ENCODE measurements at places on chromosomes 1 and 21.

DNA sequence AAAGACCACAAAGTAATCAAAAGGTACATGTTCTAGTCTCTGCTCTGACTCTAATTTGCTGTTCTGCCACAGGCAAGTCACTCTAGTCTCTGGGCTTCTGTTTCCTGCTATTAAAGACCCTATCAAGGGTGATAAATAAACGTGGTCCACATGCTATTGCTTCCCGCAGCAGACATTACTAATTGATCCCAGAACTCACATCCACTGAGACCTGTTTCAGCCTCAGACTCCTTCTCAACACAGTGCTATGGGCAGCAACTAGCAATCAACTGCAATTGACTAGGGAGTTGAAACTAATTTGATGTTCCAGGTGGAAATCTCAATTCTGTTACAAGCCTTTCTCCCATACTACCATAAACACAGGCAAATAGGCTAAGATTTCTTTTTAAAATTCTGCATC lies 150.5 kb downstream of the KAZN start:
- no peak for DNase-seq

- no peak for DNase-seq
These were observed 14.7 kb downstream of the COA7 start for GRCh38 chr1:52683367-52683940.

GRCh38 chr1:166114419-166114818 lies 52.4 kb downstream of the FAM78B start:
- no peak for DNase-seq

DNA sequence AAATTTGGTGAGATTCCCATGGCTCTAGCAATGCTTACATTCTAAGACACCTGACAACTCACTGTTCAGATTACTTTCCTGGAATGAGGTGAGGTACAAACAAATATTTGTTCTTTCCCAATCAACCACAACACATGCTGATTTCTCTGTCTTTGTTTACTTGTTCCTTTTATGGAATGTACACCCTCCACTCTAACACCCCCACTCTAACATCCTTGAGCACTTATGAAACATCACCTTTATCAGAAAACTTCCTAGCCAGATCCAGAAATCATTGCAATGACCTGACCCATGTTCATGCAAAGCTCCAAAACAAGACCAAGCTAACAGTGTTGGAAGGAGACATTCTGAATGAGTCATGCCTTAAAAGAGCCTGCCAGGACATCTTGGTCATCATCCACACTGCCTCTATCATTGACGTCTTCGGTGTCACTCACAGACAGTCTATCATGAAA lies 35.5 kb downstream of the HSD3B1 start:
- no peak for DNase-seq

DNA sequence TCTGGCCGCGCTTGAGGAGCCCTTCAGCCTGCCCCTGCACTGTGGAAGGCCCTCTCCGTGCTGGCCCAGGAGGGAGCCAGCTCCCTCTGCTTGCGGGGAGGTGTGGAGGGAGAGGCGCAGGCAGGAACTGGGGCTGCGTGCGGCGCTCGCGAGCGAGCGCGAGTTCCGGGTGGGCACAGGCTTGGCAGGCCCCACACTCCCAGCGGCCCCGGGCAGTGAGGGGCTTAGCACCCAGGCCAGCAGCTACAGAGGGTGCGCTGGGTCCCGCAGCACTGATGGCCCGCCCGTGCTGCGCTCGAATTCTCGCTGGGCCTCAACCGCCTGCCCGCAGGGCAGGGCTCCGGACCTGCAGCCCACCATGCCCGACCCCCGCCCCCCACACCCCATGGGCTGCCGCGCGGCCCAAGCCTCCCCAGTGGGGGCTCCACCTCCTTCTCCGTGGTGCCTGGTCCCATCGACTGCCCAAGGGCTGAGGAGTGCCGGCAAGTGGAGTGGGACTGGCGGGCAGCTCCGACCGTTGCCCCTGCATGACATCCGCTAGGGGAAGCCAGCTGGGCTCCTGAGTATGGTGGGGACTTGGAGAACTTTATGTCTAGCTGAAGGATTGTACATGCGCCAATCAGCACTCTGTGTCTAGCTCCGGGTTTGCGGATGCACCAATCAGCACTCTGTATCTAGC lies 46.0 kb downstream of the COL24A1 start:
- DNase-seq: no peak

DNA sequence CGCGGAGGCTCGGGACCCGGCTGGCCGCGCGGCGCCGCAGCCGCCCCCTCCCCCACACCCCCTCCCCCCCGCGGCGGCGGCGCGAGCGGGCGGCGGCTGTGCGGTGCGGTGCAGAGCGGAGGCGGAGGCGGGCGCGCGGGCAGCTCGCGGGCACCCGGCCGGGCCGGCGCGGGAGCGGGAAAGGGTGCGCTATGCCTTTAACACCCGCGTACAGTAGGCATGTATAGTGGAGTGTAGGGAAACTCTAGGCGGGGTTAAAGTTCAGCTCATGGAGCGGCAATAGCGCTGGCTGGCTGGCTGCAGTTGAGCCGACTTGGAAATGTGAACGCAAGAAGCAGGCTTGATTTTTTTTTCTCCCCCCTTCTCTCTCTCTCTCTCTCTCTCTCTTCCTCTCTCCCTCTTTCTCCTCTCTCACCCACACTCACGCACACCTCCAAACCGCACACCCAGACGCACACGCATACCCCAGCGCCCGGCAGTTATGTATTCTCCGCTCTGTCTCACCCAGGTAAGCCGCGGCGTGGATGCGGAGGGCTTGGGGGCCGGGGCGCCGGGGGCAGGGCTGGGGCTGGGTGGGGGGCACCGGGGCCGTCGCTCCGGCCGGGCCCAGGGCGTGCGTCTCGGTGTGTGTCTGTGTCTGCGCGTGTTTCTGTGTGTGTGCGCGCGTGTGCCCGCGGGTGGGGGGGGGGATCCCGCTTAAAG lies at the start of gene NFIA:
NFIA (plus strand) TSS at position 251 of the 702 bp plus-strand sequence.
- no peak for DNase-seq

DNA sequence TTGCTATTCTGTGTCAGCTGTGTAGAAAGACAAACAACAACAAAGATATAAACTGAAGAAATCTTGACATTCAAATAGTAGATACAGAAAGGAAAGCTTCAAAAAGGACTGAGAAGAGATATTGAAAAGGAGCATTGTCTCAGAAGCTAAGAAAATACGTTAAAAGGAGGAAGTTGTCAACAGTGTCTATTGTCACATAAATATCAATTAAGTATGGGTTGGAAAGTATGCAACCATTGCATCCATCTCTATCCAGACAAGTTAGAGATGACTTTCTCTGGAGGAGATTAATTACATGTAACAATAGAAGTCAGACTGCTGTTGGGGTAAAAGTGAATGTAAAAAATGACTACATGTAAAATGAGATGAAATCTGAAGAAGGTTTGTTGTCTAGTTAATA lies 29.7 kb upstream of the BRINP3 start:
- no peak for DNase-seq

DNA sequence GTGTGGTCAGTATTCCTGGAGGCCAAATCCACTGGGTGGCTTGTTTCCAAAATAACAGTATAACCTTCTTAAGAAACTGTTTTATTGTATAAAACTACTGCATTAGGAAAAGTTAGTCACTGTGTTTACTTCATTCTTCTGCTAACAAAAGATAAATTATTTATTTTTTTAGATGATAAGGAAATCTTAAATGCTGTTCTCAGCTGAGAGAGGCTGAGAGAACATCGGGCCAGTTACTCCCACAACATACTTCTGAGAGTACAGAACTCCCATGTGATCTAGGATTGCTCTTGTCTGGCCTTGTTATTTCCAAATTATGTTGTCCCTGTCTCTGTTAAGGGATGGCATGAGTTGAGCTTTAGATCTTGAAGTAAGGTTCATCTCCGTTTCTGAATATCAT lies 96.7 kb upstream of the CXADR start:
- no peak for DNase-seq

Data from stimulated activated CD4-positive, alpha-beta T cell treated with anti-CD3 and anti-CD28 coated beads, Interleukin-12 subunit alpha, Interleukin-12 subunit beta, amount 100 ng/mL, for 48 hours (primary cell).